ENCODE measurements at places on chromosomes 7 and 10. TPM values are rescaled to one million over a fixed set of nuclear protein-coding genes. Genes with fewer than 3 reads are reported as not detected.

The HHEX gene
- total RNA-seq = not detected

The NEBL gene
- total RNA-seq = not detected

The FAS gene
- total RNA-seq = 5.2 TPM

The TMEM270 gene
- 1.5 TPM for total RNA-seq

The MRLN gene
- total RNA-seq = not detected

The RARRES2 gene
- 11.8 TPM for total RNA-seq

The IL2RA gene
- total RNA-seq = not detected

The MMD2 gene
- not detected for total RNA-seq

The FRMPD2 gene
- not detected for total RNA-seq

The SEMA3C gene
- total RNA-seq = 123 TPM

The SMO gene
- total RNA-seq = 20.4 TPM

The SOSTDC1 gene
- total RNA-seq = not detected

The IDI2 gene
- total RNA-seq = not detected

The ZNF488 gene
- total RNA-seq = 0.97 TPM

Data from Daoy (cell line).